ENCODE measurements at places on chromosomes 7 and 10.

GRCh38 chr10:60422809-60423208 is 33.1 kb upstream of the ANK3 start:
- DNase-seq: no peak

DNA sequence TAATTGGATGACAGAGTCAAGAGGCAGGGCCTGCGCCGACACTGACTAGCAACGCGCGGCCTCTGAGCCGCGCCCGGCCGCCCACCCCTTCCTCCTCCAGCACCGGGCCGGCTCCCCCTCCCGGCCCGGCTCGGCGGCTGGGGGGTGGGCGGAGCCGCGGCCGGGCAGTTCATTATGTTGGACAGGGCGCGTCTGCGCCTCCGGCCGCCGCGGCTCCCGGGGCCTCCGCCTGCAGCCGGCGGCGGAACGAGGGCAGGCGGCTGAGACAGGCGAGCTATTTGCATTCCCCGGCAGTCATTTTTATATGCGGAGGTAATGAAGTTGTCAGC is 106.7 kb downstream of the SNX10 start:
- DNase-seq: peak; percentile 99

DNA sequence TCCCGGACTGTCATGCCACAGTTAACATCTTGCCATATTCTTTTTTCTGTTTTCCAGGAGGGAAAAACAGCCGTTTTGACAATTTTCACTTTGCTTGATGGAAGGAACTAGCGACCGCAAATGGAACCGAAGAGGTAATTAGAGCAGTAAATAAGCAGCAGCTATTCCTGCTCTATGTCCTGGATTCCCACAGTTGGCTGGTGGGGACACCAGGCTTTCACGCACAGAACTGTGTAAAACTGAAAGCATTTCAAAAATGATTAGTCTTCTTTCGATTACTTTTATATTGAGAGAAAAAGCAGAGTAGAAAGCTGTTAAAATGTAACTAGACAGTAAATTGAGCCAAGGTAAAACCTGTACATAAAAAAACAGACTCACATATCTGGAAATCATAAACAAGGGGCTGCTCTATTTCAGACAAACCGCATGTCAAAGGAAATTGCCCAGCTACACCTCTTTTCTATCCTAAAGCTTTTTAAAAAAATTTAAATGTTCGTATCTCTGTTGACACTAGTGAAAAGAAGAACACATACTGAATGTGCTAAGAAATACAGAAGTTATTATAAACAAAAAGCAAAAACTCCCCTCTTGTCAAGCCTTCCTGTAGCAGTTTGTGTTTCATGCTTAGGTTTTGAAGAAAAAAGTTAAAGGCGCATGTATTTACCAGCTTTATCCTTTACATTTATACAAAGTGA is 93.4 kb downstream of the RNF216 start:
- no peak for DNase-seq

DNA sequence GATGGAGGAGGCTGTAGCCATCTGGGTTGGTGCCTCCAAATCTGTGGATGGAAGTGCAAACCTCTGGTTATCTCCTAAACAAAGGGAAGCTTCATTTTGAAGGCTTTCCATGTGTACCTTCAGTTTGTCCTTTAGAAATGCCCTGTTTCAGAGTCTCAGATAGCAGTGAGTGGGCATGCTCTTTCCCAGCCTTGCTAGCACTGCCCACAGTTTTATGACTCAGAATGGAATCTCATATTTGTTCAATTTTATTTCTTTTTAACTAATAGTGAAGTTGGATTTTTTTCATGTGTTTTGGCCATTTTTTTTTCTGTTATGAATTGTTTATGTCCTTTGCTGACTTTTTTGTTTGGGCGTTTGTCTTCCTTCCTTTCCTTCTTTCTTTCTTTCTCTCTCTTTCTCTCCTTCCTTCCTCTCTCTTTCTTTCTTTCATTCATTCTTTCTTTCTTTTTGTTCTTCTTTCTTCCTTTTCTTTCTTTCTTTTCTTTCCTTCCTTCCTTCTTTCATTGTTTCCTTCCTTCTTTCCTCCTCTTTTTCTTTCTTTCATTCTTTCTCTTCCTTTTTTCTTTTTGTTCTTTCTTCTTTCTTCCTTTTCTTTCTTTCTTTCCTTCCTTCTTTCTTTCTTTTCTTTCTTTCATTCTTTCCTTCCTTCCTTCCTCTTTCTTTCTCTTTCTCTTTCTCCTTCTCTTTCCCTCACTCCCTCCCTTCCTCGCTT is 25.6 kb downstream of the PRF1 start:
- DNase-seq: no peak

DNA sequence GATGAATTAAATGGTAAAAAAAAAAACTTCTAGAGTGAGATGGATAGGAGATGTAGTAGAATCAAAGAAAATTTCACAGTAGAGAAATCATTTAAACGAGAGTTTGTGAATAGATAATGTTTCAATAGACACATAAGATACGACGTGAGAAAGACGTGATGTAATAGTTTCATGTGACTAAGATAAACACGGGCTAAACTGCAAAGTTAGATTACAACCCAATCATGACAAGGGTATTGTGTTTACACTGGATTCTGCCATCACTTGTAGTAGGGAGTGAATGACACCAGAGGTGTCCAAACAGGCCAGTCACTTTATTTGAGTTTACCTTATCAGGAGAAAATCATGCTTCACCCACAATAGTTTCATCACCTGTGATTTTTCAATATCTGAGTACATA is 21.6 kb downstream of the SEMA3D start:
- DNase-seq: no peak

DNA sequence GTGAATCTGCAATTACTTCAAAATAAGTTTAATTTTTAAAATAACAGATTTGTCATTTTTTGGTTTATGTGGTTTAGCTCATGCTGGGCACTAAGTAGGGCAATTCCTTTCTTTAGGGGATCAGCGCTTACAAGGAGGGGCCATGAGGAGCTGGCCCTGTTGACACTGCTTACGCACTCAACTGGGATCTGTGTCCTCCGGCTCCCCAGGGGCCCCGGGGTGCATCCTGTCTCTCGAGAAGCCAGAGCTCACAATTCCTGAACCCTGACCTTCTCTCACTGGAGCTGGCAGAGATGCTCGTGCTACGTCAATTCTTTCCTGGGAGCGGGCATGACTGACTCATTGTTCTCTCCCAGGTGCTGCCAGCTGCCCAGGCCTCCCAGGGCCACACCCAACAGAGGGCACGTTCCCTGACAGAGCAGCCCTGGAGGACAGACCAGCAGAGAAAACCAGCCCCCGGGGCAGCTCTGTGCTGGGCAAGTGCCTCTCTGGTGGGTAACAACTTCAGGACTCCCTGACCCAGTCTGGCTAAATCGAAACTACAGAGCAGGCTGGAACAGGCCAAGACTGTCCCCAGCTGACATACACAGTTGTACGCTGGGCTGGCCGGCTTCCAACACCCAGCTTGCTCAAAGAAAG is 36.8 kb downstream of the CTBP2 start:
- no peak for DNase-seq

DNA sequence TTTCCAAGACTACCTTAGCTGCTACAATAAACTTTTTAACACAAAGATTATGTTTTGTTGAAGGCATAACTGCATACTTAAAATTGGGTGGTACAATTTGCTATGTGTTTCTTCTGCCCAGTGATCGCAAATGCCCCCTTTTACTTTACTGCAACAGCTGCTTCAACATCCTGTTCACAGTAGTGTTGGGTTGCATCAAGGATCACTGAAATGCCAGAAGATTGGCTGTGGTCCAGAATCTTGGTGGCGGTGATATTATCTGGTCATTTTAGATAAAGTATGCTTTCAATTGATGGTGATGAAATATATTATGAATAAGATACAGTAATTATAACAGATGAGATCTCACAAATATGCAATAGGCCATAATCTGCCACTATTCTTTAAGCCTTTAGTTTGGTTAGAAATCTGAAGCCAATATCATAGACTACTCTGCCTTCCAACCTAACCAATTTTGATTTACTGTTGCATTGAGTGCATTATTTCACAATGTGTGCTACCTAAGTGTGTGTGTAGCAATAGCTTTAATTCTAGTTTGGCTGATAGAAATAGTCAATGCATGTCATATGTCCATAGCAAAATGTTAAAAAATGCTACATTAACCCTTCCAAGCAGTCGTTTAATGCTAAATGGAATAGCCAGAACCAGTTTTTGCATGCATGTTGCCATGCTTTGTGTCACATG is 29.8 kb upstream of the ING3 start:
- DNase-seq: no peak

Data from right kidney (tissue), 9 donors.